ENCODE measurements at places on chromosomes 11 and 22.

GRCh38 chr22:40414838-40415505, 44.6 kb downstream of the SGSM3 start:
- no peak for DNase-seq

- DNase-seq = no peak
These were observed 44.0 kb downstream of the KCNJ4 start for GRCh38 chr22:38411016-38411415.

- DNase-seq = no peak
These were observed 25.3 kb upstream of the SLC25A1 start for GRCh38 chr22:19203834-19204233.

DNA sequence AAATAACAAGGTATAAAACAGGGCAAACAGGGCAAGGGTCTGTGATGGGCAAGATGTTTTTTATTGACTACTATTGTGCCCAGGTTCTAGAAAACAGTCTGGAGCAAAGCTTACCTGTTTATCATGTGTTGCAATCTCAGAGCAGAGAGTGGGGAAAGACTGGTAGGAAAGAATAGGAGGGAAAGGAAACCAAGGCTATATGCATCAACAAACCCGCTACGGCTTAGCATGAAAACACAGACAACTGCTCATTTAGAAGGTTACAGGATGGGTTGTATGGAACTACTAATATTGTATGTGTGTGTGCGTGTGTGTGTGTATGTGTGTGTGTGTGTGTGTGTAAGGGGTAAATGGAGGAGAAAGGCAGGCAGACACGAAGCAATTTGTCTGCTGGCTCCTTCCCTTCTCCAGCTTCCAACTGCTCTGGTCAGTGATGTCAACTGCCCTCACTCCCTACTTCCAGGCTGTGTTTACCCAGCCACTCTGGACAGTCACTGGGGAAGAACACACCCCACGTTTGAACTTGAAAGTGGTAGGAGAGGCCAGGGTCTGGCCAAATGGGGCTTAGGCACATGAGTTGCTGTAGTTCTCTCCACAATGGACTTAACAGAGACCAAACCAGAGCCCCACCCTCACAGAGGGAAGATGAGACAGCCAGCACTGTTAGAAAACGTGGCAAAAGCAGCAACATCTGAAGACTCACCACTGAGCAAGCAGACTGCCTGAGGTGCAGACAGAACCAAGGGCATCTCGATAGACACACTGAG, 47.0 kb downstream of the GAB2 start:
- DNase-seq = no peak

- no peak for DNase-seq
These were observed 18.3 kb upstream of the OR56A3 start for GRCh38 chr11:5923794-5924193.
